ENCODE measurements at places on chromosomes 1 and 21.

DNA sequence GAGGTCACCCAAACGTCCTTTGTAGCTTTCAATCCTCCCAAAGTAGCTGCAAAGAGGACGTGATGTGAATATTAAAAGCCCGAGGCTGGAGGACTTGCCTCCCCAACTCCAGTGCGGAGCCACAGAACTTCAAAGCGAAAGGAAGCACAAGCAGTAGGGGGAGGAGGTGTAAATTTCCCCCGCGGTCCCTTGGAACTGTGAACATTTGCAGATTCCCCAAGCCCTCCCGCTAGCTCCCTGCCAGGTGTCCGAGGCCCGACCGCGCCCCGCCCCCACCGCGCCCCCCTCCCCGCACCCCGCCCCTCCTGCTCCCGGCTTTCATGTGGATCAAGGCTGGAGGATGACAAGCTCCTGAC lies 41.5 kb upstream of the HAO2 start:
- peak; percentile 62 for ATAC-seq

GRCh38 chr1:102190429-102190828 lies 193.7 kb upstream of the OLFM3 start:
- no peak for ATAC-seq

- ATAC-seq, result no peak
These were observed 267.9 kb upstream of the DPYD start for GRCh38 chr1:98188774-98189173.

DNA sequence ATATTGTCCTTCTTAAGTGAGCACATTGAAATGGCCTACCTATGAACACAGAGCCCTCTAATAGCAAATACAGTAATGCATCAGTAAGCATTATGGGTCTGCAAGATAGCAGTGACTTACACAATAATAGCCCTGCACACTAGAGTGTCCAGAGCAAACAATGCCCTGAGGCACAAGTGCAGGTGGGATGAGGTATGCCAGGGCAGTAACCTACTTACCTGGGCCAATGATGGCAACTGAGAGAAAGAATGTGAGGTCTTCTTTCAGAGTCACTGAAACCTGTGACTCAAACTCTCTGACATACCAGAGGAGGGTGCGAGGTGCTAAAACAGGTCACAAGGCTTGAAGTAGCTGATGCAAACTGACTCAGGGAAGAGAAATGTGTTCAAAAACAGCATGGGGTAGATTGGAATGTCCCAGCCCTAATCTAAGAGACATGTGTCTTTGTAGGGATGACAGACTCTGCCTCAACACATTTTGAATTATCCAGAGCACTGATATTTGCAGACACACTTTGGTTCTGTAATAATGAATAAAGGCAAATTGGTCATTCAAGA lies 168.5 kb upstream of the RUNX1 start:
- ATAC-seq, result no peak

- ATAC-seq, result no peak
These were observed 16.0 kb downstream of the TRIM11 start for GRCh38 chr1:228390649-228391048.

GRCh38 chr1:238252033-238252802 lies 361.5 kb upstream of the ZP4 start:
- ATAC-seq, result peak; percentile 73

DNA sequence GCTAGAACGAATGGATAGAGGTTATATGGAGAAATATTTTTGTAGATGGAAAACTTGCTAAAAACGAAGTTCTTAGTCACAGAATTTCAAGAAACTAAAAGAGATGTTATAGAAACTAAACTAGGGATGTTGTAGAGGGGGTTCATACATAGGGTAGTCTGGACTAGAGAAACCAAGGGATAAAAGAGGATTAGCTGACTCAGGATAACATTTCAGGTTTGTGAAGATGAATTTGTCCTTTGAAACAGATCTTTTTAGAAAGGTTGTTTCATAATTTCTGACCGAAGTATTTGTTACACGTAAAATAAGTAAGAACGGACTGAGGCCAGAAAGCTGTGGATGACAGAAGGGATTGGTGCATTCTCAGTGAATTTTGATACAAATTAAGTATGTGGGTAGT lies 13.6 kb downstream of the YTHDF2 start:
- no peak for ATAC-seq

GRCh38 chr1:243233908-243234307 lies 21.2 kb downstream of the CEP170 start:
- peak; percentile 25 for ATAC-seq

GRCh38 chr1:226443439-226443838 lies 35.5 kb upstream of the PARP1 start:
- ATAC-seq, result peak; percentile 74

GRCh38 chr1:163928651-163929050 lies 606.9 kb downstream of the NUF2 start:
- ATAC-seq, result peak; percentile 31

- ATAC-seq, result peak; percentile 94
These were observed 5.1 kb upstream of the CLEC20A start for GRCh38 chr1:178501705-178502329.

- ATAC-seq, result no peak
These were observed 30.5 kb downstream of the HEYL start for GRCh38 chr1:39608921-39609320.

DNA sequence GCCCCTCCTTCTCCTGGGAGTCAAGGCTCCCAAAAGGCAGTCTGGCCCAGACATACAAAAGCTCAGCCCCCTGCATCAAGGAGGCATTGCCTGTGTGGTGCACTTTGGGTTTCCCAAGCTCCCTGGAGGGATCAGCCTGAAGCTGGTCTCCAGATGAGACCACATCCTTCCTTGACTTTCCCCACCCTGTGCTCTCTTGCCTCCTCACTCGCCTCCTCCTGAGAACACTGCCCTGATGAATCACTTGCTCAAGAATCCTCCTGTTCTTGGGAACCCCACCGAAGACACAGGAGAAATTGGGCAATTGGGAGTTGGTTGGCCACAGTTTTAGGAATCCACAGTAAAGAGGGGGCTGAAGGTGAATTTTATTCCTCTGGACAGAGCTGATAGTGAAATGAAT lies 34.8 kb upstream of the LYST start:
- ATAC-seq, result no peak

DNA sequence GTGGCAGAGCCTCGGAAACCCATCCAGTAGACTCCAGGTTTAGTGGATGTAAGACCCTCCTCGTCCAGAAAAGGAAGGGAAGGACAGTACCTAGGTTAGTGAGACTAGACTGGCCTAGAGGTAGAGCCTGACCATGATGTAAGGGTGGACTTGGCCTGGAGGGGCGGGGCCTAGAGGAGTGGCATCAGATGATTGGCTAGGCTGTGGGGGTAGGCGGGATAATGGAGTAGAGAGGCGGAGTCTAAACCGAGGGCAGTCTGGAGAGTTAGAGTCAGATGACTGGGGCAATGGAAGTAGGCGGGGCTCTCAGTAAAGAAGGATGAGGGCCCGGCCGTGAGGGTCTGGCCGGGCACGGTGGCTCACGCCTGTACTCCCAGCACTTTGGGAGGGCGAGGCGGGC lies 70.1 kb downstream of the EPHB2 start:
- peak; percentile 84 for ATAC-seq

- ATAC-seq, result no peak
These were observed 27.1 kb downstream of the MTF2 start for GRCh38 chr1:93106226-93106625.

DNA sequence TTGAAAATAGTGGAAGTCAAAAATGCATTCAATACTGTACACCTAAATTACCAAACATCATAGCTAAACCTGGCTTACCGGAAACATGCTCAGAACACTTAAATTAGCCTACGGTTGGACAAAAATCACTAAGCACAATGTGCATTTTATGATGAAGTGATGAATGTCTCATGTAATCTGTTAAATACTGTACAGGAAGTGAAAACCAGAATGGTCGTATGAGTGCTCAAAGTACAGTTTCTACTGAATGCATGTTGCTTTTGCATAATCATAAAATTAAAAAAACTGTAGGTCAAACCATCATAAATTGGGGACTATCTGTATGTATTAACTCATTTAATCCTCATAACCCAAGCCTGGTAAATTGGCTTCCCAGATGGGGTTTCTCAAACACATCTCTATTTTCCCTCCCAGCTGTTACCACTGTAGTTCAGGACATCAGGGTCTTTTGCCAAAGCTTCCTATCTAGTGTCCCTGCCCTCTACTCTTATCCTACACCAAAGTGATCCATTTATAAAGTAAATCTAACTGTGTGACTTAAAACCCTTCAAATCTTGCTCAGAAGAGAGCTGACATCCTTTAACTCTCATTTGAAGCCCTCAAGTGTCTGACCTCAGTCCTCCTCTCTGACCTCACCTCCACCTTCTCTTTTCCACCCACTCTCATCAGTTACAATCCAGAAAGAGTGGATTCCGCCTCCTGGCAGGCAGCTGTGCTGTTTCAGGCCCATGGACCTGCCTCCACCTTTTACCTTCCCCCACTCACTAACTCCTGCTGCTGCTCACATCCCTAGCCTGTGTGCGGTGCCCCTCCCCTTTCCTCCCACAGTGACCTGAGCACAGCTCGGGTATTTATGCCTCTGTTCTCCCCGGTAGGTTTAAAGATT lies 356.4 kb upstream of the ST6GALNAC5 start:
- ATAC-seq, result peak; percentile 89

DNA sequence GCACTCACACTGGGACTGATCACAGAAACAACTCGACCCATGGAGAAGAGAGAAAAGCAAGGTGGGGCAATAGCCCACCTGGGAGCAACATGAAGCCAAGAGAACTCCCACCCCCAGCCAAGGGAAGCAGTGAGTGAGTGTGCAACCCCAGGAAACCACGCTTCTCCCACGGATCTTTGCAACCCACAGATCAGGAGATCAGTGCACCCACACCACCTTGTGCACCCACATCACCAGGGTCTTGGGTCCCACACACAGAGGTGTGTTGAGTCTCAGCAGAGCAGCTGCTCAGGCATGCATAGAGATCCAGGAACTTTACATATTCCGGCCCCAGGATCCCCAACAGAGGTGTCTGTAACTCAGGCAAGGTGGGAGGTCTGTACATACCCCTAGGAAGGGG lies 17.2 kb upstream of the PRDX6 start:
- no peak for ATAC-seq

- ATAC-seq, result peak; percentile 81
These were observed 76.7 kb downstream of the ARHGEF16 start for GRCh38 chr1:3530926-3531818.

GRCh38 chr1:20931930-20932436 lies 144.9 kb upstream of the HP1BP3 start:
- no peak for ATAC-seq

GRCh38 chr1:181583598-181583997 lies 100.3 kb downstream of the CACNA1E start:
- no peak for ATAC-seq

GRCh38 chr1:114564141-114564540 lies 17.3 kb downstream of the BCAS2 start:
- no peak for ATAC-seq
